ENCODE measurements at places on chromosomes 7 and 10.

GRCh38 chr10:43846187-43846680 lies 197.6 kb upstream of the ZNF32 start:
- DNase-seq, result no peak

DNA sequence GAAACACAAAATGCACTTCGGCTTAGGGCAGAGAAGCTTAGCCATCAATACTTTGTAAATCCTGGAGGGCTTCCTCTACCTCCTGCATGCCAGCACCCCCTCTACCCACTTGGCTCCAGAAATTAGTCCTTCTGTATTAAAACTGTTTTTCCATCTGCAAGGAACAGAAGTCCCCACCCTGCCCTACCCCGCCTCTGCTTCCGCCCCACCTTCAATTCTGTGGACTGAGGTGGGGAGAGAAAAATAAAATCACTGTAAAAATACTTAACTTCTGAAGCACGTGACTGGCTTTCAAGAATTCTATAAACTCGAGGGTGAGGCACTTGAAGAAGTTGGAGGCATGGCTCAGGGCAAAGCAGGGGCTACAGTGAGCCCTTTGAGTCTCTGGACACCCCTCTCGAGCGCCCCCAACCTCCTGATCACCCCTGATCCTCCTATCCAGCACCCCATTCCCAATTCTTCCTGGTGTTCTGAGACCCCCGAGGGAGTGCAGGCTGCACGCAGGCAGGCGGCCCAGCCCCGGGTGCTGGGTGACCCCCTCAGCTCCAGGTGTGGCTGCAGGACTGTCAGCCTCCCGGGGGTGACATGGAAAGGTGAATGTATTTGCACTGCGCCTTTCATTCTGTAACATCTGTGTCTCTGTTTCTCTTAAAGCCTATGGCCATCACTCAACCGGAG lies 7.3 kb upstream of the KIAA1217 start:
- no peak for DNase-seq

DNA sequence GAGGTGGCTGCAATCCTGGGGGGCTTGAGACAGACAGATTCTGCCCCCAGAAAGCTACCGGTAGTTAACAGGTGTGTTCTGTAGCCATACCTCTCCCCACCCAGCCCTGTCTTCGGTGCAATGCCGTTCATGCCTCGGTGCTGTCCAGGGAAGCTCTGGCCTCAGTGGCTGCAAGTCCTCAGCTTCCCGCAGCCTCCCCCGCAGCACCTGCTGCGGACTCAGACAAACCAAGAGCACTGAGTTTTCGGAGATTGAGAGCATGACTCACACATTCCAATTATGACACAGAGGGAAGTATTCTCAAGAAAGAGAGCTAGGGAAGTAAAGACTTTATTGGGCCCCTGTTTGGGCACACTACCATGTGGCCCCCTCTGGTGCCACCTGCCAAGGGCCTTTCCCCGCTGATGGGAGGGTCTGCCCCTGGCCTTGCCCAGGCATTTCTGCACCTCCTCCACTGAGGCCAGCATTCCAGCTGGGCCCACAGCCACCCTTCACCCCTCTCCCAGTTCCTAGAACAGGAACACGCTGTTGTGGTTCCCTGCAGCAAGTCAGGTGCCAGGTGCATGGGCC lies 30.2 kb upstream of the EZH2 start:
- DNase-seq, result no peak

DNA sequence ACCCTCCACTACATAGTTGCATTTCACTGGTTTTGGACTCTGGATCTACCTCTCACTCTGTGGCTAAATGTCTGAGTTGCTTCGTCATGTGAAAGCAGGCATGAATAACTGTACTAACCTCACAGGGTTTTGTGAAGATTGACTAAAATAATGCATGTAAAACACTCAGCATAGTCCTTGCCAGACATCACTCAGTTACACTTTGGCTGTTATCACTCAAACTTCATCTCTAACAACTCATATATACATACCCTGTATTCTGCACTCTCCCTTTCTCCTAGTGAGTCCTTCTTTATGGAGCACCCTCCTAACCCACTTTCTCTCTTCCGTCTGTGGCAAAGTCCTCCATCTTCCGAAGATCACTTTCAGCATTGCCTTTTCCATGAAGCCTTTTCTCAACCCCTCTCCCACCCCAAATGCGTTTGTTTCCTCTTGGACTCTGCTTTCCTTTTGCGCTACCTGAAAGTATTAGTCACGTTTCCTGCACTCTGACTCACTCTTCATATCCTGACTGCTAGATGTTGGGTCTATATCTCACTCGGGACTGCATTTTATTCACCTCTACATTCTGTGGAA lies 72.6 kb downstream of the OSBPL3 start:
- DNase-seq, result no peak

GRCh38 chr7:19133886-19134285 lies 11.3 kb downstream of the FERD3L start:
- DNase-seq, result no peak

- no peak for DNase-seq
Observed at GRCh38 chr10:28947171-28947570, 269.9 kb downstream of the BAMBI start.

DNA sequence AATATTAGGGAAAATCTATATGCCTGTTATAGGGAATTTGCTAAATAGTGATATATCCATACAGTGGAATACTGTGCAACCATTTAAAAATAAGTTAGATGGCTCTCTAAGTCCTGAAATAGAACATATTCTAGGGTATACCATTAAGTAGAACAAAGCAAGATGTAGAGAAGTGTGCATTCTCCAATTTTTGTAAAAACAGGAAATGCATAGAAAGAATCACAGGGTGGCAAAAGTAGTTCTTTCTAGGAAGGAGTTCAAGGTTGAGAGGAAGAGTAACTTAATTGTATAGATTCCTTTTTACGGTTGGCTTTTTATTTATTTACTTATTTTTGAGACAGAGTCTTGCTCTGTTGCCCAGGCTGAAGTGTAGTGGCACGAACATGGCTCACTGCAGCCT lies 43.7 kb downstream of the ADD3 start:
- DNase-seq, result no peak

DNA sequence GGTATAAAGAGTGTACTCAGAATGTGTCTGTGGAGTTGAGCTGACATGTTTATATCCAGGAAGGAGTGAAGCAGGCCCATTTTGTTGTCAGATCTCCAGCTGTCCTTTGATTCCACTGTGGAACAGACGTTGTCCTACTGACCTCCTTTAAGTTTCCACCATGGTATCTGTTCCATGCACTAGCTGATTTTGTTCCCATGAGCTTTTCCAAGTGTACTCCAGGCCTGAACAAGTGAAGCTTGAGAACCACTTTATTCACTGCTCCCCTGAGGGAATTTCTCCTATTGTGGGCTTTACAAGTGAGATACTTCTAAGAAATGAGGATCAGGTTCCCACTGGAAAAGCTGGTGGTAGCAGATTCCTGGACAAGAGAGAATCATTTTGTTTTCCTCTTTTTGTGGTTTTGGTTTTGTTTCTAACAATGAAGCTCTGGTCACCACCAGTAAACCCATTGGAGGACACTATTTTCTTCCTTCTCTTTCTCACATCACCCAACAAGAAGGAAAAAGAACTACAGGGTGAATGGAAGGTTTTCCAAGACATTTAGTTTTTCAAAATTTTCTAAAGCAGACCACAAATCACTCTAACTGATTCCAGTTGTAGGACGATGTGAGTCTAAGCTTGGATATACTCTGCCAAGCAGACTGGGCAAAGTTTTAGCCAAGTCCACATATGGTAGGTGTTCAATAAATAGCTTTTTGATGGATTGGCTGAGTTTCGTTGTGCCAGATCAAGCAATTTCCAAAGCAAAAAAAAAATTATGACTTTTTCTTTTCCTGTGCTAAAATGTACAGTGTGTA lies 144.2 kb downstream of the JCAD start:
- DNase-seq, result no peak

DNA sequence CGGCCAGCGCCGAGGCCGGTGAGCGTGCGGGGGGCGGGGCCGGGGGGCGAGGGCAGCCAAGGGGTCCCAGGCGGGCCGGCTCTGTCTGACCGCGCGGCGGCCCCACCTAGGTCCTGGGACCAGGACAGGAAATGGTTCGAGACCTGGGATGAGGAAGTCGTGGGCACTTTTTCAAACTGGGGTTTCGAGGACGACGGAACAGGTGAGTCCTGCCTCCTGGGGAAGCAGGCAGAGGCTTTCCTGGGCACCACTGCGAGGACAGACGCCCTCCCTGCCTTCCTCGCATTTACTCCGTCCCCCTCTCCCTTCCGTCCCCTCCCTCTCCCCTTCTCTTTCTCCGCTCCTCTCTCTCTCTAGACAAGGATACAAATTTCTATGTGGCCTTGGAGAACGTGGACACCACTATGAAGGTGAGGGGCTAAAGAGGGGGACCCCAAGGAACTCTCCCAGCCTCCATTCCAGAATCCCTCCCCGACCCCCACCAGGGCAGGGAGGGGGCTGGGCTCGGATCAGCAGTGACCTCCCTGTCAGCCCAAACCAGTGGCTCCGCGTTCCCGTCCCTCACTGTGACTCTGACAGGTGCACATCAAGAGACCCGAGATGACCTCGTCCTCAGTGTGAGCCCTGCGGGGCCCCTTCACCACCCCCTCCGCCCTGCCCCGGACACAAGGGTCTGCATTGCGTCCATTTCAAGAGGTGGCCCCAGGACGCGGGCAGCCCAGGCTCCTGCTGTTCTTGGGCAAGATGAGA lies 2.6 kb upstream of the MUC12 start:
- DNase-seq, result no peak

- no peak for DNase-seq
Observed at GRCh38 chr7:87420173-87420572, 55.3 kb downstream of the ABCB4 start.

DNA sequence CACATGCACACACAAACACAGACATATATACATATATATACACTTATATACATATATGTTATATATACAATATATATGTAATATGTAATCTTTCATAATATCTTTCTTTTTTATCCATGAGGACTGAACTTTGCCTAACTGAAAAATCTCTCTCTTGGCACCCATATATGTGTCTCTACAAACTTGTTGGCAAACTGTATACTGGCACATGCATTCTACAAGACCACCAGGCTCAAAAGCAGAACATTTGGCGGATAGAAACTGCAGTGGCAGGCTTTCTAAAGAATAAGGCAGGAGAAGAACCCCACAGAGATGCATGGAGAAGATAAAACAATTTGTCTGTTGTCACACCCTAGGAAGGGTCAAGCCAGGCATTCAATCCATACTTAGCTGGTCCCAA lies 165.3 kb downstream of the NRG3 start:
- DNase-seq, result no peak

- no peak for DNase-seq
Observed at GRCh38 chr10:102665904-102666509, 21.7 kb downstream of the TRIM8 start.

DNA sequence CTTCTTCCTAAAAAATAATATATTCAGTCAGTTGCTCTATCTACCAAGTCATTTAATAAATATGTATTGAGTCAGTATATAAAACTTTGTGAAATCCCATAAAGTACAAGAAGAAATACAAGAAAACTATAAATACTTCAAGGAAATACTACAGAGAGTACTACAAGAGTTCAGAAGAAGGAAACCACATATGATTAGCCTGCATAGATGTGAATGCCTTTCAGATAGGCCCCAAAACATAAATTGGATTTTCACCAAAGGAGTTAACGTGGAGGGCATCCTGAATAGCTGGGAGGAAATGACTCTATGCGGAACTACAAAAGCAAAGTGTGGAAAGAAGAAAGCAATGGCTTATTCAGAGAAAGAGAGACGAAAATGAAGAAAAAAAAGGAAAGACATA lies 120.1 kb downstream of the LRRN3 start:
- no peak for DNase-seq

GRCh38 chr7:2124604-2125345 lies 108.0 kb downstream of the MAD1L1 start:
- DNase-seq, result no peak

GRCh38 chr10:113026679-113027078 lies 76.6 kb downstream of the TCF7L2 start:
- DNase-seq, result no peak

- no peak for DNase-seq
Observed at GRCh38 chr10:73843261-73843660, 31.1 kb downstream of the CAMK2G start.

GRCh38 chr7:26153241-26153822 lies 1.3 kb downstream of the NFE2L3 start:
- DNase-seq, result no peak

DNA sequence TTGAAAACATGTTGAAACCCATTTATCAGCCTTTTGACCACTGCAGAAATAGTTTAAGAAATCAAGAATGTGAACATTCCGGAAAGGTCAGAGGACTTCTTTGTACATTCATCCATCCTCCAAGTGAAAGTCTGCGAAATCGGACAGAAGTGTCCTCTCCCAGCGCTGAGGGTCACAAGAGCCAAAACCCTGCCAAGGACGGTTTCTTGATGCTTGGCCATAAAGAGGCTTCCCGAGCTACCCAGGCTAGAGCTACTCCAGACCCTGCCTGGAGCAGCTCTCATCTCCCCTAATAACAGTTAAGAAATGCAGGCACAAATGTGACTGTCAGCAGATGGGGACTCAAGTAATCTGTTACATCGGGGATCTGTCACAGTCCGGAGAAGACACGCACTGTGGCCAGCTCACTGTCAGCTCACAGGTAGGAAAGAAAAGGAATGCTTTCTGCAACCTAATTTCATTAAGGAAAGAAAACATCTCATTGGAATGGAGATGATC lies 4.5 kb upstream of the CYTH3 start:
- DNase-seq, result no peak

GRCh38 chr7:111802194-111802772 lies 240.0 kb upstream of the IMMP2L start:
- no peak for DNase-seq

DNA sequence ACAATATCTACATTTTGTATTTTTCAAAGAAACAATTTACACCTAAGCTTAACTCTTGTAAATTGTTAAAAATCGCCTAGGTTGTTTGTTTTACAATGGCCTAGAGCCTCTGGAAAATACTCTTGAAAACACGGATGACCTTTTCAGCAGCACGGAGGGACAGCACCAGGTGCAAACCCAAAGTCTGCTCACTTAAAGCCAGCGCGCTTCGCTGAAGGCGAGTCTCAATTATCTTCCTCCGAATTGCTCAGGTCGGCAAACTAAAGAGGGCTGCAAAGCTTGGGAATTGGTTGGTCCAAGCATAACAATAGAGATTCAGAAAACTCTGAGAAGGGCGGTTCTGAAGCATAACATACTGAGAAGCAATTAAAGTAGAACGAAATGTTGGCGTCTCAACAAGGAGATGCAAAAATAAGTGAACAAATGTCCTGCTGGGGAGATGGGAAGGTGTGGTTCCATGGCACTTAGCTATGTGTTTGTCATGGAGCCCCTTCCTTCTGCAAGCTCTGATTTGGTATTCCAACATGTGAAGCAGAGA lies 139.9 kb upstream of the PITRM1 start:
- no peak for DNase-seq

All from cerebellar nuclear complex (tissue), 1 donor.